ENCODE measurements at places on chromosomes 7 and 10.

GRCh38 chr7:20340839-20341238 lies 10.1 kb downstream of the ITGB8 start:
- DNase-seq = no peak

DNA sequence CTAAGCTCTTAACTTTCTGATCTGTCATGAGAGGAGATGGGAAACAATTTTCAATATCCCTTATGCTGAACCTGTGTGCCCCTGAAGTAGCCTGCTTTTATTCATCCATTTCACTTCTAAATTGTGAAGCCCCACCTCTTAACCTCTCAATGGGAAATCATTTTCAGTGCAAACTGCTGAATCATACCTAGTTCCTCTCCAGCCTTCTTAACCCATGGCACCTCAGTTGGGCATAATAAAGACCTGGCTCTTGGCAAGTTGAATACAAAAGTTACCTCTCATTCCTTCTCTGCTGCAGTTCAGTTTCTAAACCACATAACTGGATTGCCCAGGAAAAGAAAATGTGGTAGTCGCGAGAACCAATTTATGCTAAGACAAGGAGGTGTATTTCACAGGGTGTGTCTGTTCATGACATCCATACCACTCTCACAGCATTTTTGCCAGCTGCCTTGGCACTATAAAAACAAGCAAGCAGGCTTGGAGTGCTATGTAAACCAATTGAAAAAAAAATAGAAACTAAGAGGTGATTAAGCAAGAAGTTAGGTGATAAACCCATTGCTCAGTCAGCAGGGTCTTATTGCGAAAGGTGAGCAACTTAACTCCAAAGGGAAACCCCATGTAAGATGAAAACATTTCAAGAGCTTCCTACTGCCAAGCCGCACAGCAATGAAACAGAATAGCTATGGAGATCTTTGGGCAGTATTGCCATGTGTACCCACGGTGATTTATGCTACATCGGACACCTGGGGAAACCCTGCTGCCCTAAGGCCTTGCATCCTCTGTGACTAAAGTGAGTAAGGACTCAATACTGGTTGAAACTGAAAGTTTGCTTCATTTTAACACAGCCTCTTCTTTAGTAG lies 57.0 kb upstream of the DKK1 start:
- no peak for DNase-seq

DNA sequence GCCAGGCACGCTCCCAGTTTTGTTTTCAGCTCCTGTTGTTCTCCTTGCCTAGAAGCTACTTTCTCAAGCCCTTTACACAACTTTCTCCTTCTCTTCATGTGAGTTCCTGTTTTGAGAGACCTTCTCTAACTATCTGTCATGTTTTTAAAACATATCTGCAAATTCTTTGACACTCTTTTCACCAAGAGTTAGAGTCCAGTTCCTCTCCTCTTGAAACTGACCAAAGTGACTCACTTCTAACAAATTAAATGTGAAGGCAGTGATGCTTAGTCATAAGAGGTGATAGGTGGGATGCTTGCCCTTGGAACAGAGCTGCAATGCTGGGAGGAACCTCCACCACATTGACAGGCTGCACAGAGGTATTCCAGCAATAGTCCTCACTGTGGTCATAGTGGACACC lies 25.3 kb downstream of the ZSCAN25 start:
- DNase-seq = no peak

GRCh38 chr7:21617513-21617912 lies 74.7 kb downstream of the DNAH11 start:
- no peak for DNase-seq

- DNase-seq = no peak
Measured at GRCh38 chr7:71911051-71911450, 501.1 kb downstream of the CALN1 start.

DNA sequence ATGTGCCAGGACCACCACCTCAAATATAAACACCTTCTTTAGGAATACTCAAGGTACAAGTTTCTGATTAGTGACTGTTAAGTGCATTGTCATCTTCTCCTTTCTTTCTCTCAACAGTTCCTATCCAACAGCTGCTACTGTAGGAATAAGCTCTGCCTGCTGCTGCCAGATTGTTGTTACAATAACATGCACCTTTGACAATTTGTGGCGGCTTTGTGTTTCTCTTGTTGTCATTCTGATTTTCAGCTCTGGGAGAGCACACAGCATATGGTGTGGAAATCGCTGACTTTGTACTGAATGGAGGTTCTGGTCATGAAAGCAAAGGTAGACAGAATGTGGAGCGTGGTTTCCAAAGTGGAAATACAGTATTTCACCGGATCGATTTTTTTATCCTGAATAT lies 182.8 kb downstream of the SEC23IP start:
- no peak for DNase-seq

GRCh38 chr10:48811917-48812316 lies 127.2 kb downstream of the WDFY4 start:
- no peak for DNase-seq

GRCh38 chr10:102246261-102246660 lies 929 bp downstream of the GBF1 start:
- DNase-seq = no peak

GRCh38 chr10:9603972-9604371 lies 1413.7 kb upstream of the CELF2 start:
- no peak for DNase-seq

DNA sequence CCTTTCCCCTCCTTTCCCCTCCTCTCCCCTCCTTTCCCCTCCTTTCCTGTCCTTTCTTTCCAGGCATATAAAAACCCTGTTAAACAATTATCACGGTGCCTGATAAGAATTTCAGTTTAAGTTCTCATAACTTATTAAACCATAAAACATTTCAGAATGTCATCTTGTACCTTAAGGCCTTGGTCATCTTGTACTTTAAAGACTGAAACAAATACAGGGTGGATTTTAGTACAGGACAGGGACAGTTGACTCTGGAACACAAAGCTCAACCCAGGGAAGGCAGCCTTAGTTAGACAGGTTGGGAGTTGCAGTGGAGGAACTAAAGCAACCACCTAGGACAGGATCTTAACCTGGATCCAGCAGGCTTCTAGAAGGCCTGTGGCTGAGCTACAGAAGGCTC lies 1.2 kb downstream of the AGR3 start:
- DNase-seq = no peak

DNA sequence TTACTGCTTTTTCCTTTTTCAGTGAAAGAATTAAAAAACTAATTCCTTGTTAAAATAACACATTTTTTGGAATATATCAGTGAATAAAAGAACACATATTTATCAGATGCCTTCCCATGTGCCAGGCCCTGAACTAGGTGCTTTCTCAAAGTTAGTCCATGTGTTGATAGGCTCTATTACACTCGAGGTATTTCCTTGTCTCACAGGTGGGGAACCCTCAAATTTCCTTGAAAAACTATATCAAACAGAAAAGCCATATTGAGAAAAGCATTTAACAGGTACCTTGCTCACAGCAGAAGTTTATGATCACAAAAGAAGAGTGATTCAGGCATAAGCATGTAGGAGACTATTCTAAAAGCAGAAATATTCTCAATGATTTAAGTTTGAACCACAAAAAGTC lies 75.6 kb upstream of the OGDHL start:
- DNase-seq = no peak

- no peak for DNase-seq
Measured at GRCh38 chr10:26508016-26508415, 69.9 kb downstream of the APBB1IP start.

- DNase-seq = no peak
Measured at GRCh38 chr10:33229252-33229948, 105.1 kb downstream of the NRP1 start.

DNA sequence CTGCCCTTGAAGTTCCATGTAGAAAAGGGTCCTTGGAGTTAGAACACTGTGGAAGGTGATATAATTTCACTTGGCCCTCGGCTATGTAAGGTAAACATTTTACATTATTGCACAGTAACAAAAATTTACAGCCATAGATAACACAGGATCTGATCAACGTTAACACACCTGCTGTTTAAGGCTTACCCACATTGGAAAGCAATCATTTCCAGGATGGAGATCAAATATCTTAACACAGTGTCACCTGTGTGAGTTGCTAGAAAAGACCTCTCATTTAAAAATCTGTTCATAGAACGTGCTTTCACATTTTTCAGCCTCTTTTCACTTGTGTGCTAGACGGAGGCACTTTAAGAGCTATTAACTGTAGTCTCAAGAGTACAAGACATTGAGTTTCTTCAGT lies 1.9 kb downstream of the TMEM229A start:
- no peak for DNase-seq

GRCh38 chr10:1779796-1780195 lies 42.5 kb upstream of the ADARB2 start:
- DNase-seq = no peak

DNA sequence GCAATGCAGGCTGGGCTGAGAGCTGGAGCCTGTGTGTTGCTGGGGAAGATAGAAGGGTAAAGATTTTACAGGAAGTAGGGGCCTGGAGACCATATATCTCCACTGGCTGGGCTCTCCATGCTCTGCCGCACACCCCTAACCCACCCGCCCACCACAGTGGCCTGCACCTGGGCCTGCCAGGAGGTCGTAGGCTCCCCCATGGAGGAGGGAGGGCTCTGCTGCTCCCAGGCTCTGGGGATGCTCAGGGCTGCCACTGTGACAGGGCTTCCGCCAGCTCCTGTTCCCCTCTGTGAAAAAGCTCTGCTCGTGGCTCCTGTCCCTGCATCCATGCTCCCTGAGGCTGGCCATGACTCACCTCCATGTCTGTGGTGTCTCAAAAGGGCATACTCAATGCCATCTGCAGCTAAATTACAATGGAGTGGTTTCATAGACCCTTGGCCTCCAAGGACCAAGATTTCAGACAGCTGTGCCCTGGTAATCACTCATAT lies 106.0 kb downstream of the CXCL12 start:
- DNase-seq = no peak

DNA sequence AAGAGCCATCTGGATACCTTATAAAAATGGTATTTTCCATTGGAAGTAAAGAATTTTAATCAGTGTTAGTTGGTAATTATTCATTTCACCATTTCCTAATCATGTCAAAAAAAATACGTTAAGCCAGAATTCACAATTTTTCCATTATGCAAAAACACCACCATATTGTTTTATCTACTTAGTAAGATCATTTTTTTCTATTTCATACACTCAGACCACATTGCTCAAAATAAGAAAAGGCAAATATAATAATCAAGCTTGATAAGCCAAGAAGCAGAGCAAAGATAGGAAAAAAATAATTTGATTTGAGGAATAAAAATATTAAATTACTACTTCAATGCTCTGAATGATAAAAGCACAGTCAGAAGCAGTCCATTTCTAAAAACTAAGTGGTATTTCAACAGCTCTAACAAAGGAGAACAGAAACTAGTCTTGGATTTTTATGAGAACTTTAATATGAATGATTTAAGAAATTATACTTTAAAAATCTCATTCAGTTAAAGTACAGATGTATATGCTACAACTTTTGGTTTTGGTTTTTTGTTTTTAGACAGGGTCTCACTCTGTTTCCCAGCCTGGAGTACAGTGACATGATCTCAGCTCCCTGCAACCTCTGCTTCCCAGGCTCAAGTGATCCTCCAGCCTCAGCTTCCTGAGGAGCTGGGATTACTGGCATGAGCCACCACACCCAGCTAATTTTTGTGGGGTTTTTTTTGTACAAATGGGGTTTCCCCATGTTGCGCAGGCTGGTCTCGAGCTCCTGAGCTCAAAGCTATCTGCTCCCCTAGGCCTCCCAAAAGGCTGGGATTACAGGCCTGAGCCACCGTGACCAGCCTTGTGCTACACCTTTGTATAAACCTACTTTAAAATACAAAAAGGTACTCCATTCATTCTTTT lies 46.6 kb downstream of the LRRN3 start:
- no peak for DNase-seq

GRCh38 chr10:119619215-119619614 lies 22.5 kb upstream of the TIAL1 start:
- DNase-seq = no peak

- DNase-seq = no peak
Measured at GRCh38 chr10:94989192-94989591, 50.7 kb downstream of the CYP2C9 start.

GRCh38 chr7:143234533-143234875 lies 12.7 kb downstream of the TAS2R40 start:
- no peak for DNase-seq

DNA sequence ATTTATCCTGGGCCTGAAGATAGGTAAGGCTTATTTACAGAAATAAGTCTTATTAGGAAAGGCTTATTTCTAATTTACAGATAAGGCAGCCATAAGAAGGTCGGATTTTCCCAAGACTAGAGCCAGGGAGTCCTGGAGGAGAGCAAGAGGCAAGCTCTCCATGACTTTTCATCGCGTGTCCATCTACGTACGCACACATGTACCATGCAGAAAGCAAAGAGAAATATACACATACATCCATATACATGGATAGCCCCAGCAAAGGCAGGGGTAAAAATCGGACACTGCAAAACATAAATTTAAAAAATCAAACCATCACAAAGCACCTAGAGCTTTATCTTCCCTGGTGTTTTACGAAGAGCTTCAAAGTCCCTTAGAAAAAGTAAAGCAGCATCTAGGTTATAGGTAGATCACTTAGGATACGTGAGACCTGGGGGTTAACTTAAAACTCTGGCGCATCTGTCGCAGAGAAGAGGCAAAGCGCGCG lies 25.8 kb upstream of the ZRANB1 start:
- no peak for DNase-seq

DNA sequence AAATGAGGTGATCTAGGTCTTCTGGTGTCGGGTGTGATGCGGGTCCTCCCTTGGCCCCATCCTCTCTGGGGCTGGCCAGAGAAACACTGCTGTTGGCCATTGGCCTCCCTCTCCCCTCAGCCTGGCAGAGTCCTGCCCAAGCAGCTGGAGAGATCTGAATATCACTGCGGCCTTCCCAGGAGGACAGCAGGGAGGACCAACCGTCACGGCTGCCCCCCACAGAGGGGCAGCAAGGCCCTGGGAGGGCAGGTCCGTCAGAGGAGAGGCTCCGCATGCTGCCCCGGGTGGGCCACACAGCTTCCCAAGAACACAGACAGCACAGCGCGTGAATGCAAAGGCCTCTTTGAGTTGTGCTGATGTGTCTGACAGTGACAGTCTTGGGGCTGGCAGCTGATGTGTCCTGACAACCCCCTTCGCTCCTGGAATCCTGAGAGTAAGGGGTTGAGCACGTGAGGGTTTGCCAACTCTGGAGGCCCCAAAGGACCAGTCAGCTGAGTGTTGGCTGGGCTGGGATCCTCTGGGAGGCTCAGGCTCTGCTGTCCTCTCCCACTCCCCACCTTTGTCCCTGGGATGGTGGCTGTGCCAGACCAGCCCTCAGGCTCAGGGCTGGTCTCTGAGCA lies 132.5 kb upstream of the UNC5B start:
- DNase-seq = no peak

DNA sequence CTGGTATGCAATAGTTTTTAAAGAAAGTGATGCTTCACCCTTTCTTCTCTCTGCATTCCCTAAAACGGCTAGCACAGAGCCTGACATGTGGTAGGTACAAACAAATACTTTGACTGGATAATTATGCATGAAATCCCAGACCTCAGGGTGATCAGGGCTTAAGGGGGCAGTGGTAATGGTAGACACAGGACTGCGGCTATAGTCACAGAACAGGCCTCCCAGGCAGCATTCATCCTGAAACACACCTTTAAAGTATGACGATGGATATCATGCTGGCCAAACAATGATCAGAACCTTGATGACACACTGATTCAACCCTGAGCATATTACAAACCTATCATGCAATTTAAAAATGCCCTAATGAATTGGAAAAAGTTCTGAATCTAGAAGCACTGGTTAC lies 110.8 kb downstream of the PIP4K2A start:
- DNase-seq = no peak
